Memory B cell (primary cell): ENCODE measurements at places on chromosomes 7 and 10.

DNA sequence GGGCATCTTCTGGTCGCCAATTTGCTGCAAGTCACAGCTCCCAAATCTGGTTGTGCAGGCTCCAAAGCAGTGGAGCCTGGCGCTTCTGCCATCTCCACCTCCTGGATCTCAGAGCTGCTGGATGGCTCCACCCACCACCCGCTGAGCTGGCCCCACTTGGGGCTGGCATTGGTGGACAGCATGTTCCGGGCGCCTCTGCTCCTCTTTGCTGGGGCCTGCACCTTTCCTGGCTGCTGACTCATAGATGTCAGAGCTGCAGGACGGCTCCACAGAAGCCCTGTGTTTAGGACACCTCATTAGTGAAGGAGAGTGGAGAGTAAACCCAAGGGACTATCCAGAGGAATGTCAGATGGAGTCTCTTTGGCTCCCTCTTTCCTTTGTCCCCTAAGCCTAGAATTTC lies 27.4 kb downstream of the MAPK8 start:
- no peak overlapping the region for H3K27ac ChIP-seq
- DNase-seq: no peak
- H3K36me3 ChIP-seq: peaks cover 45% of the 10 kb centered on the region
- H3K4me1 ChIP-seq: peaks cover 18% of the 10 kb centered on the region
- no peak overlapping the region for H3K4me3 ChIP-seq

DNA sequence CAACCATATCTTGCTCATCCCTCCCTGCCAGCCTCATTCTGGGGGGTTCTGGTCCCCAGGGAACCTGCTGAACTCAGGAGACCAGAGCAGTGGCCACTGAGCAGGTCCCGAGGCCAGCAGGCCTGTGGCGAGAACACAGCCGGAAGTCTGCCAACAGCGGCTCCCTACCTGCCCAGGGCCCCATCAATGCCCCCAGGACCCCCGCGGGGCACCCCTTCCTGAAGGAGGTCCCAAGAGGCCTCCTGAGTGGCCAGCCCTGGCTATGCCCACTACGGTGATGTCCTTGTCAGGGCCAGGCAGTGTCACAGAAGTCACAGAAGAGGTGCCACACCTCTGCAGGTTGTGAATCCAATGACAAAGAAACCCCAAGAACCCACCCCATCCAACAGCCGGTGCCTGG lies 58.9 kb downstream of the CAMK2B start:
- H3K4me3 ChIP-seq: no peak overlapping the region
- peaks cover 7% of the 10 kb centered on the region for H3K27me3 ChIP-seq
- H3K27ac ChIP-seq: no peak overlapping the region
- no peaks in the 10 kb centered on the region for H3K4me1 ChIP-seq
- no peak for DNase-seq

DNA sequence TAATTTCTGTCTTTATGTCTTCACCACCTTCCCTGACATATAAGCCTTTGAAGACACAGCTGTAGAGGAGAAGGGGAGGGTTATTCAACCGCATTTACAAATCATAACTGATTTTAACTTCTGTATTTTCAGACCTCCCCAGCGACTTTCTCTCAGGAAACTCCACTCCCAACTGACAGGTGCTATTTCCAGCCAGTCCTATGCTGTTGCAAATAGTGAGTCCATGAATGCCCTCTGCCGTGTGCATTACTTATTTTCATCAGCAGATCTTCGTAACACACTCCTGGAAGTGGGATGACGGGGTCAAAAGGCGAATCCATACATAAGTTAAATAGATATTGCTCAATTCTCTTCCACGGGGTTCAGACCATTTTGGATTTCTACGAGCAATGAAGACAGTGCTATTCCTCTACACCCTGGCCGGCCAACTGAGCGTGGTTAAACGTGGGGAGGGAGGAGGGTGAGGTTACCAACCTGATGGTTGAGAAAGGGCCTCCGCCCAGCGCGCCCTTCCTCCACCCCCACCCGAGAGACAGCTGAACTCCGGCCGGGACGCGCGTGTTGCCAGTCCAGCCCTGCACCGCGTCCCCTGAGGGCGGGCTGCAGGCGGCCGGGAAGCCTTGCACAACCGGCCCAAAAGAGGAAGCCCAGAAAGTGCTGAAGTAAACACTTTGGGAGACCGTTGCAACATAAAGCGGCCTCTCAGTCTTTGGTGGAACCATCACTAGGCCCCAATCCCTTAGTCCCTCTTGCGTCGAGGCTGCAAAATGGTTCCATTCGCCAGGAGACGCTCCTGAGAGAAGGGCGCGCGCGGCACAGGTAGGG lies at the start of gene APBB1IP:
Gene APBB1IP (plus strand): TSS at position 705 of the 825 bp plus-strand sequence. CDS start 53,986 bp downstream, outside the sequence.
- peak; percentile 57 for DNase-seq
- H3K27ac ChIP-seq: peak within 1 kb of the TSS; percentile 95
- H3K4me1 ChIP-seq: peaks cover 36% of the 10 kb centered on the region
- H3K36me3 ChIP-seq: peaks cover 10% of the 10 kb centered on the region
- peak within 1 kb of the TSS; percentile 92 for H3K4me3 ChIP-seq

- H3K36me3 ChIP-seq: no peaks in the 10 kb centered on the region
- no peaks in the 10 kb centered on the region for H3K4me1 ChIP-seq
- H3K27ac ChIP-seq: no peak overlapping the region
- no peak for DNase-seq
These were observed 28.8 kb upstream of the NMT2 start for GRCh38 chr10:15197276-15197675.

DNA sequence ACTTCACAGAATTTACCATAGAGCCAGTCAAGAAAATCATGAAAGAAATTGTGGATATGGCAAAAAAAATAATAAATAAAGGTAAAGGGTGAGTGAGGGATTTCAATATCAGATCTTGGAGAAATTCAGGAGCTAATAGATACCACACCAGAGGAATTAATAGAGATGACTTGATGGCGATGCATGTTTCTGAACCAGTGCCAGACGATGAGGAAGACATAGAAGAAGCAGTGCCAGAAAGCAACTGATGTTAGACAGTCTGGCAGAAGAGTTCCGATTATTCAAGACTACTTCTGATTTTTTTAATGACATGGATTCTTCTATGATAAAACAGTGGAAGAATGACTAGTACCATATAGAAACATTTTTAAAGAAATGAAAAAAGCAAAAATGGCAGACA lies 314.7 kb downstream of the BICC1 start:
- no peaks in the 10 kb centered on the region for H3K36me3 ChIP-seq
- DNase-seq: no peak
- H3K27me3 ChIP-seq: no peaks in the 10 kb centered on the region
- H3K4me1 ChIP-seq: no peaks in the 10 kb centered on the region

- peak within 1 kb of the TSS; percentile 11 for H3K4me3 ChIP-seq
- peaks cover 9% of the 10 kb centered on the region for H3K27me3 ChIP-seq
- DNase-seq: no peak
These were observed at the start of gene PLXDC2 for GRCh38 chr10:19816411-19817230. Gene PLXDC2 (plus strand): TSS chr10:19816432.

GRCh38 chr7:38671911-38672905 lies 41.0 kb upstream of the AMPH start:
- peaks cover 21% of the 10 kb centered on the region for H3K4me1 ChIP-seq
- H3K27ac ChIP-seq: peak overlapping the region; percentile 95
- H3K4me3 ChIP-seq: peak overlapping the region; percentile 63

- no peaks in the 10 kb centered on the region for H3K36me3 ChIP-seq
- H3K4me1 ChIP-seq: peaks cover 20% of the 10 kb centered on the region
- DNase-seq: no peak
- H3K4me3 ChIP-seq: peak overlapping the region; percentile 92
- no peak overlapping the region for H3K27ac ChIP-seq
These were observed 4.9 kb upstream of the MEST start for GRCh38 chr7:130486954-130487436.

DNA sequence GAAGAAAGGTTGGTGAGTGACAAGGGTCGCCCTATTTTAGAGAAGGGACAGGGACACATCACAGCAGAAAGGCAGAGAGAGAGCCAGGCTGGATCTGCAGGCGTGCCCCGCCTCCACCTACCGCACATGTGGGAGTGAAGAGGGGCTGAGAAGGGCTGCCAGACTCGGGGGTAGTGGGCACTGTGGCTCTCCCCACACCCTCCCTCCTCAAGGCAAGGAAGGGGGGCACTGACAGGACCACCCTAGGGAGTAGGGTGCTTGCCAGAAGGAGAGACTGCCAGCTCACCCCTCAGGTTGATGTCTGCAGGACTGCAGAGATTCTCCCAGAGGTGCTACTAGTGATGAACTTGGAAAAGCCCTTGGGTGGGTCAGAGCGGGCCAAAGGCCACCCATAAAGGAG lies 62.8 kb upstream of the ZRANB1 start:
- no peaks in the 10 kb centered on the region for H3K36me3 ChIP-seq
- H3K27me3 ChIP-seq: peaks cover 11% of the 10 kb centered on the region
- no peak for DNase-seq
- H3K27ac ChIP-seq: no peak overlapping the region

DNA sequence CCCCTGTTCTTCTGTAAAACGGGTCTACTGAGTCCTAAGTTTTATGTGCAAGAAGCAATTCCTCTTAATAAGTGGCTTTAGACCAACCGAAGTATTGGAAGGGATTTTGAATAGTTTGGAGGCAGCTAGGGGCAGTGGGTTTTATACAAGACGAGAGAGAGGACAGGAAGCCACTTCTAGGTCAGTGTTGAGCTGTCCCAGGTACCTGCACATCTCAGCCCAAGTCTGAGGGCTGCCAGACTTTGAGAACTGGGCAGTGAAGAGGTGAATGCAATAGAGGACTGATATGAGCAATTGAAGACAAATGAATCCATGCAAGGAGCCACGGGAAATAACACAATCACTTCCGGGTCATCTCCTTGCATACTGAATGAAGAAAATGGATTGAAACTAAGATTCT lies 273.5 kb downstream of the KLF6 start:
- H3K4me3 ChIP-seq: no peak overlapping the region
- H3K36me3 ChIP-seq: no peaks in the 10 kb centered on the region
- H3K27me3 ChIP-seq: peaks cover 4% of the 10 kb centered on the region
- no peaks in the 10 kb centered on the region for H3K4me1 ChIP-seq
- H3K27ac ChIP-seq: no peak overlapping the region

DNA sequence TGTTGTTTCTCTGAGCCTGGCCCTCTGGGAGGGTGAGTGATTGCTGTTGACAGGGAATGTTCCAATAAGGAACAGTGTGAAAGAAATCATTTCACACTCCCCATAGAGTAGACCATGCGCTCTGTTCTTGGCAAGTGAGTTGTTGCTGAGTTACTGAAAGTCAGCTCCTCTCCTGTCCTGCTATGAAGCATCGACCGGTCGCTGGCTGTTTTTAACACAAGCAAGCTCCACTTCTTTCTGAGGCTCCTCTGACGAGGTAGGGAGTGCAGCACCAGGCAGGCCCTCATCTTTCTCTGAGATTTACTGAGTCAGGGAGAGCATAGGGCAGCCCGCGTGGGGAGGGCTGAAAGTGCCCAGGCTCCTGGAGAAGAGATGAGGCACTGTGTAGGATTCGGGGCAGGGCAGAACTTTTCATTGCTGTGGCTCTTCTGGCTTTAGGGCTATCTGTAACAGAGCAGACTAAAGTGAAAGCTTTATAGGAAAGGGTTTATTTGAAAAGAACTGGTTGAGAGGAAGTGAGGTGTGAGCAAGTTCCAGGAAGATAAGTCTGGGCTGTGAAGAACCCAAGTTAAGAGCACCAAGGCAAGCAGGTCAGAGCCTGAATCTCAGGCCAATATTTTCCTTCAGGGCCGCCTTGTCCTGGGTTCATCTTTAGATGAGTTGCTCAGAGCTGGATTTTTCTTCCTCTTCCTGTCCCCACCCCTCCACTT lies 332.2 kb downstream of the CCSER2 start:
- H3K27me3 ChIP-seq: peaks cover 7% of the 10 kb centered on the region
- no peak overlapping the region for H3K4me3 ChIP-seq
- DNase-seq: no peak

GRCh38 chr7:116742641-116743040 lies 70.6 kb downstream of the MET start:
- H3K36me3 ChIP-seq: no peaks in the 10 kb centered on the region
- H3K4me1 ChIP-seq: no peaks in the 10 kb centered on the region
- DNase-seq: no peak
- H3K27ac ChIP-seq: no peak overlapping the region
- H3K4me3 ChIP-seq: no peak overlapping the region
- peaks cover 17% of the 10 kb centered on the region for H3K27me3 ChIP-seq

DNA sequence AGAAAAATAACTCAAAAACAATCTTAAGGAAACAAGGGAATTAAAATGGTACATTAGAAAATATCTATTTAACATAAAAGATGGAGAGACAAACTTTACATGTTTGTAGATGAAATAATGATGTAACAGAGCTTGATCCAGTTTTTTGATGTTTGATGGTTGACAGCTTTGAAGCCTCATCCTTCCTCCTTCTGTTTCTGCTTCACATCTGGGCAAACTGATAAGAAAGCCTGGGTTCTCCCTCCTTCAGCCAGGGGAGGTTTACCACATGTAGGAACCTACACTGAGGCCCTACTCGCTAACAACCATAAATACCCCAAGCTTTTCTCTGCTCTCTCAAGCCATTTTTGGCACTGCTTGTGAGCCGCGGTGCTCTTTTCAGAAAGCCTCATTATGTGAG lies 82.8 kb upstream of the ZNF32 start:
- peaks cover 3% of the 10 kb centered on the region for H3K36me3 ChIP-seq
- H3K4me3 ChIP-seq: no peak overlapping the region
- H3K4me1 ChIP-seq: no peaks in the 10 kb centered on the region
